ENCODE measurements at places on chromosomes 6 and 20.

- DNase-seq, result peak; percentile 16
Observed at GRCh38 chr20:4130404-4131189, 115.2 kb upstream of the RNF24 start.

DNA sequence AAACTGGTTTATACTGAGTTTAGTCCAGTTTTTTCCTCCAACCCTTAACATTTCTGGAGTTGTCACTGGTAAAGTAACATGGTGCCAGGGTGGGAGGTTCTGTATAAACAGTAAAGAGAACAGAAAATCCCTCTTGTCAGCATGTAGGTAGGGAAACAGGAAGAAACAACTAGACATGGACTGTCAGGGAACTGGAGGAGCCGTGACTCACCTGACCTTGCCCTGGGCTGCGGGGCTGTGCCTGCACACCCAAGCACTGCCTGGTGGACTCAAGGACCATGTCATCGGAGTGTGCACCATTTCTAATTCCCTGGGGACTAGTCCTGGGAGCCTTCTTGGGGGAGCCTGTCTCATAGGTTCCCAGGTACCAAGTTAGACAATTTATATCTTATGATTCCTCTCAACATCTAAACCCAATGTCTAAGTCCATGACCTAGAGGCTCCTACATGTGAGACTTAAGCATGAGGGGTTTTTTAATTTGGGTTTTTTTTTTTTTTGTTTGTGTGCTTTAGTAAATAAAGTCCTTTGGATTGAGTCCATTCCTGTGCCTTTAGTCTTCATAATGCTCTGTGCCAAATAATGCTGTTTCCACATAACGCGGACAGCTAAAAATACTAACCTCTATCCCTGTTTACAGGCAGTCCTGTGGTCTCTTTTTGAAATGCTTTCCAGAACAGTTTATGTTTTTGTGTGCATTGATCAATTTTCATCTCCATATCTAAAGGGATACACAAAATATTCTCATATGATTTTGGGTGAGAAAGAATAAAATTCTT, 136.9 kb upstream of the SUPT3H start:
- no peak for DNase-seq

DNA sequence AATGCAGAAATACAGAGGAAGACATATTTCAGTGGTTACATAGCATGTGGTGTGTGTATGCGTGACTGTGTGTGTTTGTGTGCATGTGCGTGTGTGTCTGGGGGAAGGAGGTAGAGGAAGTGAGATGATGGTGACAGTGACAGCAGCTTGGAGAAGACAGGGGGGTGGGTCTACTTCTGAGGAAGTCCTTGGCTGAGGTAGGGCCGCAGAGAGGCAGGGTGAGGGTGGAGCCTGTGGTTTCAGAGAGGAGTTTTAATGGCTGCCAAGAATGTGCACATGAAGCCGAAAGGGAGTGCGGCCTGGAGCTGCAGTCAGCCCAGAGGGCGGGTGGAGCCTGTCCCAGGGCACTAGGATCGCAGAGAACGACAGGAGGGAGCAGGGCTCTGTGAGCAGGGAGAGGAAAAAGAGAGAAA, 22.7 kb upstream of the RNF24 start:
- DNase-seq, result peak; percentile 50

DNA sequence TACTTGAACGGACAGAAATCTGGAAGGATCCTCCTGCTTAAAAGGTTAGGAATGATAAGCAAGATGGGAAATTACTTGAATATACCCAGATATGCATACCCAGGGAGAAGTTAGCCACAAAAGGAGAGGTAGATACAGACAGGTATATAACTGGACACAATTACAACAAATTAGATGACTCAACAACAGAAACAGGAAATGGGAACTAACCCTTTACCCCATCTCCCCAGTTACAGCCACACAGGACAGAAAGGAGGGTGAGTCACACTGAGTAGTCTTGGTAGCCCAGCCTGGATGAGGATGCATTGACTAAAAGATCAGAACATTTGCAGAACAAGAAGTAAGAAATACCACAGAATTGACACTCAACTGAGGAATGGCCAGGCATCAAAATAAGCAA, 61.2 kb downstream of the C6orf52 start:
- no peak for DNase-seq

- DNase-seq, result no peak
Observed at GRCh38 chr6:80478030-80478429, 371.6 kb downstream of the BCKDHB start.

DNA sequence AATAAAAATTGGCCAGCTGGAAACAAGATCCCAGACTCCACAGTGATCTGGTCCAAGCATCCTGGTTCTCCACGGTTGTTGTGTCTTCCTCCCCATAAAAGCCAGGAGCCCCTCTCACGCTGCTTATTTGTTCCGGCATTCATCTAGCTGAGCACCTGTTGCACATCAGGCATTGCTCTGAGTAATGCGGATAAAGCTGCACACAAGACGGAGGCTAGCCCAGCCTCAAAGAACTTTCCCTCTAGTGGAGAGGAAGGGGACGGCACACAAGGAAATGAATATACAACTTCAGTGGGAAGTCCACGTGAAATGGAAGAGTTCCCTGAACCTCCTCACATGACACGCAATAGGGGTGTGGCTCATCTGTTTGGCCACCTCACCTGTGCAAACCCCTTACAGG, 30.3 kb upstream of the NXT1 start:
- DNase-seq, result no peak

GRCh38 chr6:106158816-106159215, 72.7 kb downstream of the PRDM1 start:
- DNase-seq, result no peak

All from stimulated activated CD8-positive, alpha-beta memory T cell treated with anti-CD3 and anti-CD28 coated beads, Interleukin-7, amount 100 ng/mL, for 24 hours (primary cell).